T-helper 2 cell (primary cell): ENCODE measurements at places on chromosomes 13 and 19.
A peak's percentile ranks its signal among the peaks of the same experiment; 100 is the strongest.

GRCh38 chr19:2290441-2291184, 8.6 kb upstream of the PEAK3 start:
- no peak for DNase-seq

- no peak for DNase-seq
These were observed 45.8 kb downstream of the LRCH1 start for GRCh38 chr13:46598820-46599180.

- no peak for DNase-seq
These were observed 2.3 kb downstream of the ZNF524 start for GRCh38 chr19:55602104-55603001.

DNA sequence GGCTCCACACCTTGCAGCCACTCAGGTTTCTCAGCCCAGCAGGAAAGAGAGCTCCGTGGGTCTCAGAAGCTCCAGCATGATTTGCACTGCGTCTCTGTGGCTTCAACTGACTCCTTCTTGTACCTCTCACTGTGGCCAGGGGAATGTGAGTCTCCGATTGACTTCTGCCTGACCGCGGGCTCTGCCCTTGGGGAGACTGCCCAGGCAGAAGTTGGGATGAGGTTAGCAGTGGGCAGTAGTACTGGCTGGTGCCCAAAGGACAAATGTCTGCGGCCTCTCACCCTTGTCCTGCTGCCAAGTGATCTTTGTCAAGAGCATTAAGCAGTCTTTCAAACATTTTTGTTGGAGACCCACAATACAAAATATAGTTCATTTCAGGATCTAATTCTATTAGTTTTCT, 34.4 kb upstream of the FXYD3 start:
- no peak for DNase-seq

DNA sequence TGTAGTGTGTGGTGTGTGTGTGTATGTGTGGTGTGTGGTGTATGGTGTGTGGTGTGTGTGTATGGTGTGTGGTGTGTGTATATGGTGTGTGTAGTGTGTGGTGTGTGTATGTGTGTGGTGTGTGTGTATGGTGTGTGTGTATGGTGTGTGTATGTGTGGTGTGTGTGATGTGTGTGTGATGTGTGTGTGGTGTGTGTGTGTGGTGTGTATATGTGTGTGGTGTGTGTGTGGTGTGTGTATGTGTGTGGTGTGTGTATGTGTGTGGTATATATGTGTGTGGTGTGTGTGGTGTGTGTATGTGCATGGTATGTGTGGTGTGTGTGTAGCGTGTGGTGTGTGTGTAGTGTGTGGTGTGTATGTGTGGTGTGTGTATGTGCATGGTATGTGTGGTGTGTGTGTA, 1.7 kb downstream of the ATP12A start:
- no peak for DNase-seq

GRCh38 chr19:55563261-55563690, 17.4 kb downstream of the ZNF579 start:
- no peak for DNase-seq

DNA sequence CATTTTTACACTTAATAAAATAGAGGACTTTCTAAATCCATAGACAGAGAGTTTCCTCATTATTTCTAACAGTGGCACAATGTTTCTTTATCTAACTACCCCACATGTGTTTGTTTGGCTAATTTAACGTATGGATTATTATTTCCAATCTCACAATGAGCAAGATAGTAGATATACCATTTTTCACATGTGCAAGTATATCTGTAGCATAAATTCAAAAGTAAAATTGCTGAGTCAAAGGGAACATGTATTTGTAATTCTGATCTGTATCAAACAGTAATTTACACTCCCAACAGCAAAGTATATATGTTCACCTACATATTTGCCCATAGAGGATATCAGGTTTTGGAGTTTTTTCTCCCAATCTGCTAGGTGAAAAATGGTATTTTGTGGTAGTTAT, 18.3 kb downstream of the MAST1 start:
- DNase-seq, result no peak

- peak; percentile 10 for DNase-seq
These were observed at the start of gene TNFSF13B for GRCh38 chr13:108269601-108270328. Gene TNFSF13B (plus strand): TSS chr13:108269718. CDS start chr13:108269896, 178 bp downstream.

GRCh38 chr13:111533900-111534683, 213.7 kb downstream of the TEX29 start:
- DNase-seq, result no peak
